Stimulated activated CD4-positive, alpha-beta T cell treated with anti-CD3 and anti-CD28 coated beads, Interleukin-2, amount 100 ng/mL, for 48 hours (primary cell): ENCODE measurements at places on chromosomes 5 and 9.

DNA sequence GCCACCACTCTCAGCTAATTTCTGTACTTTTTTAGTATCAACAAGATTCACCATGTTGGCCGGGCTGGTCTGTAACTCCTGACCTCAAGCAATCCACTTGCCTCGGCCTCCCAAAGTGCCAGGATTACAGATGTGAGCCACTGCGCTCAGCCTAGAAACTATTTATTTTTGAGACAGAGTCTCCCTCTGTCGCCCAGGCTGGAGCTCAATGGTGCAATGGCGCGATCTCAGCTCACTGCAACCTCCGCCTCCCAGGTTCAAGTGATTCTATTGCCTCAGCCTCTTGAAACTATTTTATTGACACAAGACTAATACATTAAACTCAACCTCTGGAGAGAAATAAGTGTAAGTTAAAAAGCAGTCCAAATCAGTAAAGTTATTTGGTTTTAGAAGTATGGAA, 34.0 kb downstream of the IL6ST start:
- no peak for DNase-seq

GRCh38 chr5:66644111-66644510, 47.9 kb downstream of the MAST4 start:
- no peak for DNase-seq

DNA sequence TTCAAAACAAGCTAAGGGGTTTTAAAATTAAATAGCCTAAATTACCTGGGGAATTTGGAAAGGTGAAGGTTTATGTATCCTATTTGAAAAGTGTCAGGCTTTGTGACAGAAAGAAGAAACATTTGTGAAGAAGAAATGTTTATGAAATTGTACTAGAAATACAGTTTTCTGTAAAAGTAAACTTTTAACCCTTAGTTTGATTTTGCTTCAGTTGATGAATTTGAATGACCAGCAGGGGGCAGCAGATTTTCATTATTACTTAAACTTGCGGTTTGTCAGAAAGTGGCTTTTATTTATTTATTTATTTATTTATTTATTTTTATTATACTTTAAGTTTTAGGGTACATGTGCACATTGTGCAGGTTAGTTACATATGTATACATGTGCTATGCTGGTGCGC, 58.1 kb downstream of the NNT start:
- peak; percentile 43 for DNase-seq

DNA sequence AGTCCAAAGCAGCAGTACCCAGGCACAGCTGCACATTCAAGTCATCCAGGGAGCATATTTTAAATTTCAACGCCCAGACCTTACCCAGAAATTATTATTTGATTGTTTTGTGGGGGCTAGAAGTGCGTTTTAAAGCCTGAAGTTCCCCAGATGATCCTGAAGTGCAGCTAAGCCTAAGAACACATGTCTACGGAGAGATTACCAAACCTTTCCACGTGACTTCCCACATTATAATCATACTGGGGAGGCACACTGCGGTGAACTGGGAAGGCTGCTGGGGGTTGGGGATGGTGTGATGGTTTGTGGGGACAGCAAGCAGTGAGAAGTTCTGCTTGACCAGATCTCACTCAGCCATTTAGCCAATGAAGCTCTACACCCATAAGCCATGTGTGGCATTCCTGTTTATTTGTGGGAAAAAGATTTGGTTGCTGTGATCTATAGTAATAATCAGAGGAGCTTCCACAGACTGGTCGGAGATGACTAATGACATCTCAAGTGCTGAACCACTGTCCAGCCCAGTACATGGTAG, 93.4 kb upstream of the CDH6 start:
- no peak for DNase-seq

GRCh38 chr9:18141681-18142080, 332.3 kb upstream of the ADAMTSL1 start:
- no peak for DNase-seq

- no peak for DNase-seq
These were observed 50.1 kb downstream of the ST8SIA4 start for GRCh38 chr5:100852988-100853449.

DNA sequence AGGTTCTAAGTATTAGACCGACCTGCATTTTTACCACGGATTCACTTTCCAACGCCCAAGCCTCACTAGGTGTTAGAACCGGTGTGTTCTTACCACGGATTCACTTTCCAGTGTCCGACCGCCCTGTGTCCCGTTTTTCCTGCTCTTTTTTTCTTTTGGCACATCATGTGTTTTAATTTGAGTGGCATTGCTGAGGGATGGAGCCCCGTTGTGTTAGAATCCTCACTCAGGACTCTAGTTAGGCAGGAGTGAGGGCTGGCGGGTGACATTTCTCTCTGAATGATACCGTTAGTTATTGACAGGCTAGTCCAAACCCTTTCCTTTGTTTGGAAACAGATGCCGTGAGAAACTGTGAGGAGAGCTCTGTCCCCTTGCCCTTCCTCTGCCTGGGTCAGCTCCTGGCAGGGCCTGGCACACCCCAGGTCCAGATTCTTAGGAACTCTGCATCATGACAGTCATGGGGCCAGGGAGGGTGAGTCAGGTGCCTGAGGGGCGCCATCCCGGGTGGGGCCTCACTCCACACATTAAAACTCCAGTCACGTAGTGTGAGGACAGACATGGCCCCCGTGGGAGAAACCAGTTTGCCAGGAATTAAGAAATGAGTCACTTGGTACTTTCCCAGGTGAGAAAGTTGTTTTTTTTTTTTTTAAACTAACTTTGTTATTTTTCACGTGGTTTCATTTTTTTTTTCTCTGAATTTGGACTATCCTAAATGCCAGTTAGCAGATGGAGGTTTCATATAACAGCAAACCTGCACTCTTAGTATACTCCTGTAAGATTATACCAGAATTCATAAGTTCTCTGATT, 15.8 kb downstream of the EXOC3 start:
- peak; percentile 58 for DNase-seq

DNA sequence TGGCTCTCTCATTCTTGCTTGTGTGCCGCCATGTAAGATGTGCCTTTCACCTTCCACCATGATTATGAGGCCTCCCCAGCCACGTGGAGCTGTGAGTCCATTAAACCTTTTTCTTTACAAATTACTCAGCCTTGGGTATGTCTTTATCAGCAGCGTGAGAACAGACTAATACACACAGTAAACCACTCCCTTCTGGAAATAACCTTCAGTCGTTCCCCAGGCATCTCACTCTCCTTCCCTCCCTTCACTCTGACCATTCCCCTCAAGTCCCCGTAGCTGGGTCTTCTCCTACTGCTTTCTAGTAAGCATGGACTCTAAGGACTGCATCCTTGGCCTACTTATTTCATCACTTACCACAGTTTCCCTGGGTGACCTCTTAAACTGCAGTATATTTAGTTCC, 493.9 kb downstream of the CCDC171 start:
- DNase-seq, result no peak

DNA sequence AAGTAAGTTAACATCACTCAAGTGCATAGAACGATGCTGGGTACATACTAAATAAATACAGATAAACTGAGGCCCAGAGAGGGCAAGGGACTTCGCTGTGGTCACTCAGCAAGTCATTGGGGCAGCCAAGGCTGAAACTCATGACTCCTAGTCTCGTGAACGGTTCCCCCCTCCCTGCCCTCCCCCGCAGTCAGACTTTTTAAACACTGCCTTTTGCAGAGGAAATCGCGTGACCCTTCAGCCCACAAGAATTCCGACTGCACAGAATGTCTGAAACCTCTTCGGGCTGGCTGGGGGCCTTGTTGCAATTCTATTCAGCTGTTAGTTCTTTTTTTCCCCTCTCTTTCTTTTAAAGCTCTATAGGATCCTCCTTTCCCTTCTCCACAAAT, 28.1 kb downstream of the NEK6 start:
- peak; percentile 37 for DNase-seq

DNA sequence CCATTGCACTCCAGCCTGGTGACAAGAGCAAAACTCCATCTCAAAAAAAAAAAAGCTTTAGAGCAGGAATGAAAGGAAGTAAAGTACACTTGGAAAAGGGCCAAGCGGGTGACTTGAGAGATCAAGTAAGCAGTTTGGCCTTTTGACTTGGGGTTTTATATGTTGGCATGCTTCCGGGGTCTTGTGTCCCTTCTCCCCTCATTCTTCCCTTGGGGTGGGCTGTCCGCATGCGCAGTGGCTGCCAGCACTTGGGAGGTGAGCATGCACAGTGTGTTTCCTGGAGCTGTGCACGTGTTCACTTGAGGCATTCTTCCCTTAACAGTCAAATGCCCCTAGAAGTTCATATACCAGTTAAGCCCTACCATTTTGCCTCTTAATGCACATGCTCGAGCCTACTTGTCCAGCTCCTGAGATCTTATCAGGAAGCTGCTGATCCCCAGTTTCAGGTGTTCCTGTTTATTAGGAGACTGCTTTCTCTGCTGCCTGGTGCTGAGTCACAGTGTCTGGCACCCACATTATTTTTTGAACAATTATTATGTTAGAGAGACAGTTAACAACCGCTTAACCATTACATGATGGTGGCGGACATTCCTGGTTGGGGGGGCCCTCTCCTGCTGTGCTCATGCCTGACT, 32.6 kb upstream of the PRRC2B start:
- no peak for DNase-seq

GRCh38 chr5:126248611-126249010, 174.6 kb upstream of the GRAMD2B start:
- no peak for DNase-seq

GRCh38 chr9:110125207-110125751, 82.7 kb downstream of the C9orf152 start:
- no peak for DNase-seq
